ENCODE measurements at places on chromosomes 1 and 21. TPM values are rescaled to one million over a fixed set of nuclear protein-coding genes. Genes with fewer than 3 reads are reported as not detected.

Gene CLCA2
- 0.32 TPM for total RNA-seq

Gene CAMTA1
- 65.1 TPM for total RNA-seq

Gene CHODL
- 0.42 TPM for total RNA-seq

Gene SYNC
- 57.5 TPM for total RNA-seq

Gene NBPF26
- total RNA-seq = 29.2 TPM

DNA sequence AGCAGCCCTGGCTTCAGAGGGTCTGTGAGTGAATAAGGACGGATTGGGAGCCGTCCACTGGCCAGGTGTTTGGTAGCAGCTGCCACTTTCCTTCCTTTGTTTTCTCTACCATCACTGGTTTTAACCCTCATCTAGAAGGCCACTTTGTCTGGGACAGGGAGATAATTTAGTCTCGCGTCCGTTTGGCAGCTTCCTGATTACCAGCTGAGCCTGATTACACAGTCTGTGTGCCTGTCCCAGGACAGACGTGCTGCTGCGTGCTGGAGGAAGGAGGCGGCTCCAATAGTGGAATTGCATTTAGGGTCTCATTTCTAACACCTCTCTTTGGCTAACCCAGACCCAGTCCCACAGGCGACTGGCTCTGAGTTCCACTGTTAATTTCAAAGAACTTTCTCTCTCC is 24.6 kb upstream of the CASQ2 start:
- DNase-seq = no peak

GRCh38 chr1:55235722-55236121 is 20.6 kb upstream of the USP24 start:
- no peak for DNase-seq

DNA sequence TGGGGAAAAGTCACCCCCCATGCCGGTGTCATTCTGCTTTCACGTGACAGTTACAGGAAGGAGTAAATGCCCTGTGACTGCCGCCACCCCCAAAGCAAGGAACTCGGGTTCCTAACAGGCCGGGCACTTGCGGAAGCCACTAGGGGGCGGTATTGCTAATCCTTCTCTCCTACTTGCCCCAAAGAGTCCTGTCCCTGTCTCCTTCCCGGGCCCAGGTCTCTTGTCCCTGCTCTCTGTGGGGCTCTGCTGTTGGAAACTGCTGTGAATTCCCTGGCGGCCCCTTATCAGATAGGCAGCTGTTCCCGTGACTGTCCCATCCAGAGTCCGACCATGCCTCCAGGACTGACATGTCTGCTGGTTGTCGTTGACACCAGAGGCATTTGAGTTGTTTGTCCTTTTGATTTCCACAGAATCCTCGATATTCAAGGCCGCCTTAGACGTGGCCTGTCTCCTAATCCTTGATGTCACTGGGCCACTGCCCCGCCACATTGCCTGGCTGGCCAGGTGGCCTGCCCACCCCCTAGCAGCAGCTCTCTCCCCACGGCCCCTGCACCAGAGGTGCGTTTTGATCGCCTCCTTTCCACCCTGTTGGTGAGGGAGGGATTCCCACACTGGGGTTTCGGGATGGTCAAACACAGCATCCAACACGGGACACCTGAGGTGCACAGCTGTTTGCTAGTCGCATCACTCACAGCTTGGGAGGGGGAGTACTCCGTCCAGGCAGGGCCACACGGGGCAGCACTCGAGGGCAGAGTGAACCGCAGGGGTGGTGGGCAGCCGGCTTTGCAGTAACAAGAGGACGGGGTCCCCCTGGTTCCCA is 37.3 kb downstream of the CHAF1B start:
- DNase-seq = peak; percentile 79

GRCh38 chr21:45056917-45057560 is 17.3 kb upstream of the ADARB1 start:
- DNase-seq = no peak

DNA sequence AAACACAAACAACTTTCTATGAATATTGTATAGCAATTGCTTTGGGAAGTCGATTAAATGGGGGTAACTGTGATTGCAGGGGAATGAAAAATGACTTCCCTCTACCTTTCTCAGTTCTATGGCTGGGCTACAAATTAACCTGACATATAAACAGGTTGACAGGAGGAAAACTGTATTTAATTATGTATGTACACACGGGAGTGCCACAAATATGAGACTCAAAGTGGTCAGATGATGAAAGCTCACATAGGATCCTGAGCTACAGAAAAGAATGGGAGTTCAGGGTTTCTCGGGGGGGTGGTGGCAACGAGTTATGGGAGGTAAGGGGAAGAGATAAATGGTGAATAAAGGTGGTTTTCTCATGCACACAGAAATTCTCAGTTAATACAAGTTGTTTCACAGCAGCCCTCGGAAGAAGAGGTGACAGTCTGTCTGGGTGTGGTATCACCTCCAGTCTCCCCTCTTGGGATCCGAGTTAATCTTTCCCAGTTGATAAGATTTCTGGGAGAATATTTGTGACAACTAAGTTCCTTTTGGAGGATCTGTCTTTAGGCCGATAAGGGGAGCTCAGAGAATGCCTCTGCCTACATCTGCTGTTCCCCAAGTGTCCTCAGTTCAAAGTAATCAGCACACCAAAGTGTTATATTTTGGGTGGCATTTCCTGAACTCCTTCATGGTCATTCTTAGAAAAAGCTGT is 26.3 kb downstream of the GADD45A start:
- DNase-seq = no peak

DNA sequence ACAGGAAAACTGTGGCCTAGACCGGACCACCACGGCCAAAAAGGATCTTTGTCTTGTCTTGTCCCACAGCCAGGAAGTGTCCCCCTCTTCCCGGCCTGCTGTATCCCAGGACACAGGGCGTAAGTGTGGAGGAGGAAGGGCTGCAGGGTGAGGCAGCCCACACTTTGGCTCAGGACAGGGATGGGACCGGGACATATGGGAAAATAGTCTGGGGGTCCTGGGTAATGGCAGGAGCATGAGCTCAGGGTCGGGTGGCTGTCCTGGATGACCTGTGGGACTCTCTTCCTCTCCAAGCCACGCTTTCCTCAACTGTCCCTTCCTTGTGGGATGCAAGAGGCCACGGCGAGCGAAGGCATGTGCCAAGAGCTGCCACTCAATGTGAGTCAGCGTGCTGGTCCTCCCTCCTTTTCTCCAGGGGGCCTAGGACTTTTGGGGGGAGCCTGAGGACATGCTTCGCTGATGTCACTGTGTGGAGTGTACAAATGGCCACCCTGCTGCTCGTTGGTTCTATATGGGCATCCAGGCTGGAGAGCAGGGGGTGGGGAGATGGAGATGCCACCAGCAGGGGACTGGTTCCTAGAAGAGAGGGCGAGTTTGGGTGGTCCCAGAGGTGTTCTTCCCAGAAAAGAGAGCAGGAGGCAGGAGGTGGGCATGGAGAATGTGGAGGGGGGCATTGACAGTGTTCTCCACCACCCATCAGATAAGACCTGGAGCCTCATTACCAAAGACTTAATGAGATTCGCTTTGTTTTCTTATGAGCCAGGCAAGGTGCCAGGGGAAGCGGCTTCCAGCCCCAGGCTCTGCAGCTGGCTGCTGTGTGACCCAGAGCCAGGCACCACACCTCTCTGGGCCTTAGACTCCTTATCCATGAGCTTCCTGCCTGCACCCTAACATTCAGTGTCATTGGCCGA is 11.5 kb upstream of the PADI1 start:
- peak; percentile 58 for DNase-seq

GRCh38 chr1:4801192-4801924 is 146.9 kb downstream of the AJAP1 start:
- DNase-seq = peak; percentile 86

DNA sequence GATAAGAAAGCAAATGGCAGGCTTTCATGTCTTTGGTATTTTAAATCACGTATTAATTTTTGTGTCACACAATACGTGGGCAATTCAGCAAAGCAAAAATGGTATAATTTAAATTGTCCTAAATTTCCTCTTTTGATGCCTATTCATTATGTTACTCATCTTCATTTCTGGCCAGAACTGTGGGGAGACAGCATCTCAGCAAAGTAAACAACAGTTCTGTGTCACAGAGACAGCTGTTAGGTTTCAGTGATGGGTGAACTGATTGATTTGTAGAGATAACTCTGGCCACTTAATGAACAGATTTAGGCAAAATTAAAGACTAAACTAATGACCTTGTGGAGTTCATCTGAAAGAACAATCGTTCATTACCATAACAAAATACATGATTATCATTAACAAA is 49.2 kb downstream of the FH start:
- no peak for DNase-seq

DNA sequence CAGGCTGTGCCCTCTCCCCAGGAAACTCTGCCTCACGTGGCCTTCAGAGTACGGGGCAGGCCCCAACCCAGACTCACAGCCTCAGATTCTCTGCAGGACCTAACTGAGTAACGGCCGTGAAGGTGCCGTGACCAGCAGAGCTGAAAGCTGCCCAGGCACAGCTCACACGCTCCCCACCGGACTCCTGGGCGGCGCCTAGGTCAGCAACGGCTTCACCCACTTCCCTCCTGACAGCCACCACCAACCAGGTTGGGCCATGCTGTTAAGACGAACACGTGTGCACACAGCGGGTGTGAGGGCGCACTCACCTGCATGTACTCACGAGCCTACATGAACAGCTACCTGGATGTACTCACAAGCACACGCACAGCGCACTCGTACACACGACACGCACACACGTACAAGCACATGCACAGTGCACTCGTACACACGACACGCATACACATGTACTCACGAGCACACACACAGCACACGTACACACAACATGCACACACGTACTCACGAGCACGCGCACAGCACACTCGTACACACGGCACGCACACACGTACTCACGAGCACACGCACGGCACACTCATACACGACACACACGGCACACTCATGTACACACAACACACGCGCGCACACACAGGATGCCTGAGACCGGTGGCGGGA is 8.7 kb upstream of the TNFRSF4 start:
- DNase-seq = no peak

DNA sequence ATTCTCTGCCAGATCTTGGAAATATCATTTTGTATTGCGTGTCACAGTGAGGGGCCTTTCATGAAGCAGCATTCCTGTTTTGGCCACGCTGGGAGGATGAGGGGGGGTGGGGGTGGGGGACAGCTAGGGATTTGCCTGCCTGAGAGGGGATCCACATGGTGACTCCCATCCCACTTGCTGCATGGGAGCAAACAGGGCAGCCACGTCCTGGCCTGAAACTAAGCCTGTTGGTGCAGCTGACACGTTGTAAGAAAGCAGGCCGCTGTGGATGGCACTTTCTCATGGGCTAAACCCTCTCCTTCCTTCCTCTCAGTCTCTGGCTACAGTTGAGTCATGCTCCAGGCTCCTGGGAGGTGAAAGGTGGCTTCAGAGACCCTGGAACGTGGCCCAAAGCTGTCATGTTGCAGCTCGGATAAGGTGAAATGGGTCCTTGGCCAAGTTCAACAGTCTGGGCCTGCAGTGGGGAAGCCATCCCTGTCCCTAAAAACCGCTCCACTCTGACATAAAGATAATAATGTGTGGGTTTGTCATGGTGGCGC is 346.7 kb upstream of the VAMP3 start:
- DNase-seq = peak; percentile 43

GRCh38 chr1:8461351-8462110 is 143.6 kb downstream of the SLC45A1 start:
- DNase-seq = no peak

Data from posterior vena cava (tissue), 2 donors.